ENCODE measurements at places on chromosomes 11 and 22.

DNA sequence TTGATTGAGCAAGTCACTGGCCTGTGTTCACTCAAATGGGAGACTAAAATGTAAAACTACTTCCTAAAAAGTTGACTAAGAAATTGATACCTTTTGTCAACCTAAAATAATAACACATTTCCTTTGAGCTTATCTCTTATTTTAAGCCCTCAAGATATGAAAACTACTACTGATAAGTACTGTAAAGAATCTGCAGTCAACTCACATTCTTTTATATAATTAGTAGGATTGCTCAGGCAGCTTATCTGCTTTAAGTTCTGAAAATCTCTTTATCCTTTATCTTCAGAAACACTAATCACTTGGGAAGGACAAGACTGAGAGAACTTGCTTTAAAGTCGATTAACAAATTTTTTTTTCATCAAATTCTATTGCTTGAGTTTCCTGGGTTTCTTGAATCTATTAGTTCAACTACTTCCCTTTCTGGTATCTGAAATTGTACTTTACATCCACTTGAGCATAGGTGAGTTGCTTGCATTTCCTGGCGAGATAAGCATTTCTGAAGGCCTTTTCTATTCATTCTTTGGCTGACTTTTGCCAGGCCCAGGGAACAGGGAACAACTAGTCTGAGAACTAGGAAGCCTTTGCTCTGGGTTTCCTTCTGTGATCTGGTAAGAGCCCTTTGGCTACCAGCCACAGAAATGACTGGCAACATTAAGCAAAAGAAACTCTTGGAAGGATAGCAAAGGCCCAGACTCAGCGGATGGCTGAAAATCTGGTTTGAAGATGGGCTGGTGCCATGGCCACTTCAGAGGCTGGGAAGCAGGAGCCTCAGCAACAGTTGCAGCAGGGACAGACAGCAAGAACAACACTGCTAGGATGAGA lies 19.3 kb upstream of the CSRP3 start:
- DNase-seq = no peak

- no peak for DNase-seq
Measured at GRCh38 chr11:36713715-36714114, 115.7 kb upstream of the RAG2 start.

DNA sequence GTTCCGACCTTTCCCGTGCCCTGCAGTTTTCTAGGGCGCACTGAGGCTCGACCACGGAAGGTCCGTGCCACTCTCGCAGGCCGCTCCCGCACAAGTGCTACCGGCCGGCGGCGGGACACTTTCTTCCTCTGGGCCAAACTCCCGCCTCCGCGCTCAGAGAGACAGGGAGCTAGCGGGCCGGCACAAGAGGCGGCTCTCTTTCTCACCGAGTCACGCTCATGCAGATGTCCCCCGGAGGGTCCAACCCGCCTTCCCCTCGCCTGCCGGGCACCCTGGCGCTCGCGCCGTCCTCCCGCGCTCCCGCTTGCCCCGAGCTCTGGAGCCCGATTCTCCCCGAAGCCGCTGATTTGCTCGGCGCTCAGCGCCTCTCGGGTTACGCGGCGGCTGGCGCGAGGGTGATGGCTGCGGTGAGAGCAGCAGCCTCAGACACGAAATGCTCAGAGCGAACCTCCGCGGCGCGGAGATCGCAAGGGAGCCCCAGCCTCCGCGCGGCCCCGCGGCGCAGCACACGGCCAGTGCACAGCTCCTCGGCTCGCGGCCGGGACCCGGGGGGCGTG lies 1.0 kb downstream of the LMO1 start:
- DNase-seq = no peak

DNA sequence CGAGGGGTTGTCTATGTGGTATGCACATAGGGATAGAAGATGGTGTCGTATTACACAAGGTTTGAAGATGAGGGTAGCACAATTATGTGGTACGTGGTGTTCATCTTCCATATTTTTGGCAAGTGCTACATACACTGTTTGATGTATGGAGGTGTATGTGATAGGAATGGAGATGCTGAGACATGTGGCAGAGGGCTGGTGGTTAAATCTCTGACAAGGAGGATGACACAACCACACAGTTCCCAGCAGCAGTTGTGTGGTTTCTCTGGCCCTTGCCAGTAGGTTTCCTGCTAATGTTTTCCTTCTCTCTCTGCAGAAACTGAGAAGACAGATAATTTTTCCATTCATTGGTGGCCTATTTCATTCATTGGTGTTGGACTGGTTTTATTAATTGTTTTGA lies 17.0 kb downstream of the NCR3LG1 start:
- no peak for DNase-seq

DNA sequence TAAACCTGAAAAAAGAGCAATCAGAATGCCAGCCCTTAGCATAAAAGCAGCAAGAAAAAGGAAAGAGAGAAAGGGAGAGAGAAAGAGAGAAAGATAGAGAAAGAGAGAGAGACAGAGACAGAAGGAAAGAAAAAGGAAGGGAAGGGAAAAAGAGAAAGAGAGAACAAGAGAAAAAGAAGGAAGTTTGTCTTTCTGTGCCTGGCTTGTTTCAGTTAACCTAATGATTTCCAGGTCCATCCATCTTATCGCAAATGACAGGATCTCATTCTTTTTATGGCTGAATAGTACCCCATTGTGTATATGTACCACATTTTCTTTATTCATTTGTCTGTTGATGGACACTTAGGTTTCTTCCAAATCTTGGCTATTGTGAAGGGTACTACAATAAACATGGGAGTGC lies 230.8 kb downstream of the GUCY1A2 start:
- DNase-seq = no peak

DNA sequence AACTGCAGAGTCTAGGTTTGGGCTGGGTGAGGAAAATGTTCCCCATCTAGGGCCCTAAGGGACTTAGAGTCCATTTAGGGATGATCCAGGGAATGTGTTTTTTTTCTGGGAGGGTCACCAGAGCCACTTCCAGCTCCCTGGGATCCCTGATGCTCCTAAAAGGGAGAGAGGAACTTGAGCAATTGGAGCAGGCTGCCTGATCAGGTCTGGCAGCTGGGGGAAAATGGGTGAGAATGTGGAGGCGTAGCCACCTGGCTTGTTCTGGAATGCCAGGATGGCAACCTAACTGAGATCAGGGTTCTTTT lies 1.2 kb downstream of the PGAP2 start:
- DNase-seq = no peak

DNA sequence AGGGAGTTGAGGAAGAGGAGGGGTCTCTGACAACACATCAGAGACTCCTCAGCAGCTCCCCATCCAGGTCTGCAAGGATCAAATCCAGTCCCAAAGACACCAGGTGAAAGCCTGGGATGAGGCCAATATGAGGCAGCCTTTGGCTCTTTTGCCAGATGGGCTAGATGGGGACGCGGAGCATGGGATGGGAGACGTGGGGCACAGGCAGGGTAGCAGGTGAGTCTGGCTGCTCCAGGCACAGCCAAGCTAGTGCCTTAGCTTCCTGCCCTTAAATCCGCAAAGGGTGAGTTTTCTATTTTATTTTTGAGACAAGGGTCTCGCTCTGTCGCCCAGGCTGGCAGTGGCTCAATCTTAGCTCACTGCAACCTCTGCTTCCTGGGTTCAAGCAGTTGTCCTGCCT lies 19.6 kb upstream of the DRICH1 start:
- peak; percentile 43 for DNase-seq

DNA sequence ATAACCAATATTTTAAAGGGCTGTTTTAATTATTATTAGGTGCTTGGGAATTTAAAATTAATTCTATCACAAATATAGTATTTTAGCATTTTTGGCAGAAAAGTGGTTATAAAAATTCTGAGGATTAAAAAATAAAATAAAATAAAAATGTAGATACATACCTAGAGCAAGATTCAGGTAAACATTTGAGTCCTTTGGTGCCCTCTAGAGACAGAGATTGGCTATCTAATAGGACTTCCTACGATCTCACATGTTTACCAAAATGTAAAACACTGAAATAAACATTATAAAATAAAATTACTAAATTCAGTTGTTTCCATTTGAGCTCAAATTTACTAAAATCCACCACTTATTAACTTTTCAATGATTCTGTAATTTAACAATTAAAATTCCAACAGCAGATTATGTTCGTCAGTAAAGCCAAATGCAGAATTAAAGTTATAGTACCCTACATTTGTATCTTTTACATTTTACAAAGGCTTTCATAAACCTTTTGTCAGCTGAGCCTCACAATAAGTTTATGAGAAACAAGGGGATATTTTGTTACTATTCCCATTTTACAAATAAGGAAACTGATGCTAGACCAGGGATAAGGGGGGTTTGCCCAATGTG lies 27.7 kb downstream of the SLC36A4 start:
- no peak for DNase-seq

GRCh38 chr11:62340269-62340901 lies 3.1 kb downstream of the ASRGL1 start:
- DNase-seq = no peak

DNA sequence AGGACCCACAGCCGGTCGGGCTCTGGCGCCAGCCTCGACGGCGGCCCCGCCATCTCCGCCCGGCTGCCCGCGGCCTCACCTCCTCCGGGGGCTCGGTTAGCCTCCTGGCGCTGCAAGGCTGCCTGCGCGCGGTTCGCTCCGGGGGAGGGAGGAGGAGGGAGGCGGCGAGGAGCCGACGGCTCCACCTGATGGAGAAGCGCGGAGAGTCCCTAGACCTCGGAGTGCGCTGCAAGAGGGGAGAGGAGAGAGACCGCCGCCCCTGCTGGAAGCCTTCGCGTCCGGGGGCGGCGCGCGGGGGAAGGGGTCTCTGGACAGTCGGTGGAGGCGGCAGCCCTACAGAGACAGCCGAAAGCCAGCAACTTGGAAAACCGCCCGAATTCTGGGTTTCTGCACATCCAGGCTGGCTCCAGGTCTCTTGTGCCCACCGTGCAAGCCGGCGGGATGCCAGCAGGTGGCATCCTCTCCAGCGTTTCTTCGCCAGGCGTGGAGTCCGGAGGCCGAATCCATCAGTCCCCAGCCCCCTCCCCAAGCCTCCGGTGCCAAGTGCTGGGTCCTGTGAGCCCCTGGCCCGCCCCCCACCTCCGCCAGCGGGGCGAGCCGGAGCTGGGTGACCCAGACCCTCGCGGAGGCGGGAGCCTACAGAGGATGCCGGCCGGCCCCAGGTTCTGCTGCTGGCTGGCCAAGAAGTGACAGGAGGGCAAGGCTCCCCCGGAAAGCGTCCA lies 2.9 kb upstream of the KIRREL3 start:
- no peak for DNase-seq

DNA sequence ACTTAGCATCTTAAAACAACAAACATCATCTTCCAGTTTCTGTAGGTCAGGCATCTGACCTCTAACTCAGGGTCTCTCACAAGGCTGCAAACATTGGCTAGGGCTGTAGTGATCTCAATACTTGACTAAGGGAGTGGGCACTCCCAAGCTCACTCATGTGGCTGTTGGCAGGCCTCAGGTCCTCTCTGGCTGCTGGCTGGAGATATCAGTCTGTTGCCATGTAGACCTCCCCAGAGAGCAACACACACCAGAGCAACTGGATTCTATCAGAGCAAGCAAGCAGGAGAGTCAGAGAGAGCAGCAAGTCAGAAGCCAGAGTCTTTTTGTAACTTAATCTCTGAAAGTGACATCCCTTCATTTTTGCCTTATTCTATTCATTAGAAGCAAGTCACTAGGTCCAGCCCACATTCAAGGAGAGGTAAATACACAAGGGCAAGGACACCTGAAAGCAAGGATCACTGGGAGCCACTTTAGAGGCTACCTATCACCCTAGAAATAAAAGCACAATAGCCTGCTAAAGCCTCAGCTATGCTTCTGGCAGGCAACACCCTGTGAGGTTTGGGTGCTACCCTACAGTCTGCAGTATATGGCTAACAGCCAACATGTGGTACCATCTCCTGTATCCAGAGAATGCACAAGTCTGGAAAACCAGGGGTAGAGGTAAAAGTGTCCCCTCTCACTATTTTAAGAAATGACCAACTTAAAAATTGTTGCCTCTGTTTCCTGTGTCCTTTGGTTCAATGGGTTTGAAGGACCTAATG lies 33.5 kb upstream of the CD44 start:
- no peak for DNase-seq

DNA sequence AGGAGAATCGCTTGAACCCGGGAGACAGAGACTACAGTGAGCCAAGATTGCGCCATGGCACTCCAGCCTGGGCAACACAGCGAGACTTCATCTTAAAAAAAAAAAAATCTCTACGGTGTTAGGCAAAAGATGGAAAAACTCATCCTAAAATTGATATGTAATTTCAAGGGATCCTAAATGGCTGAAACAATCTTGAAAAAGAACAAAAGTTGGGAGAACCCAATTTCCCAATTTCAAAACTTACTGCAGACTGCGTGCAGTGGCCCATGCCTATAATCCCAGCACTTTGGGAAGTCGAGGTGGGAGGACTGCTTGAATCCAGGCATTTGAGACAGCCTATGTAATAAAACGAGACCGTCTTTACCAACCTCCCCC lies 31.7 kb upstream of the TOP3B start:
- DNase-seq = no peak

- DNase-seq = no peak
Measured at GRCh38 chr11:79342236-79342635, 98.6 kb downstream of the TENM4 start.

GRCh38 chr11:30919389-30920152 lies 333.4 kb upstream of the MPPED2 start:
- DNase-seq = no peak

GRCh38 chr11:110795112-110795624 lies 82.9 kb upstream of the ARHGAP20 start:
- DNase-seq = no peak

DNA sequence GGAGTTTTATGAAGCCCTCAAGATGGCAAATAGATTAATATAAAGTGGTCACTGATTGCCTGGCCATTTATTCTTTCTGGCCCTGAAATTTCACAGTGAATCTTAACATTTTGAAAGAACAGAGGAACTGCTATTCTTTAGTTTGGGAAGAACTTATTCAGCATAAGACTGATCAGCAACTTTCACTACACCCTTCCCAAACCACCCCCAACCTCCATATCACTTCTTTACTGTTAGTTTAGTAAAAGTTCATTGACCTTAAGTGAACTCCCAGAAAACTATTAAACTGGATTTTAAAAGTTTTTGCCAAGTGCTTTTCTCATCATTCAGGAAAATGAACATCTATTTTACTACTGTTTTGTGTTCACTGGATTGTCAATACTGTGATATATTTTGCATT lies 77.4 kb downstream of the NARS2 start:
- no peak for DNase-seq

GRCh38 chr11:119518746-119519730 lies 96.1 kb upstream of the THY1 start:
- no peak for DNase-seq

- no peak for DNase-seq
Measured at GRCh38 chr11:119509969-119510401, 87.0 kb upstream of the THY1 start.
